ENCODE measurements at places on chromosomes 2 and 18. TPM values are rescaled to one million over a fixed set of nuclear protein-coding genes. Genes with fewer than 3 reads are reported as not detected.

DNA sequence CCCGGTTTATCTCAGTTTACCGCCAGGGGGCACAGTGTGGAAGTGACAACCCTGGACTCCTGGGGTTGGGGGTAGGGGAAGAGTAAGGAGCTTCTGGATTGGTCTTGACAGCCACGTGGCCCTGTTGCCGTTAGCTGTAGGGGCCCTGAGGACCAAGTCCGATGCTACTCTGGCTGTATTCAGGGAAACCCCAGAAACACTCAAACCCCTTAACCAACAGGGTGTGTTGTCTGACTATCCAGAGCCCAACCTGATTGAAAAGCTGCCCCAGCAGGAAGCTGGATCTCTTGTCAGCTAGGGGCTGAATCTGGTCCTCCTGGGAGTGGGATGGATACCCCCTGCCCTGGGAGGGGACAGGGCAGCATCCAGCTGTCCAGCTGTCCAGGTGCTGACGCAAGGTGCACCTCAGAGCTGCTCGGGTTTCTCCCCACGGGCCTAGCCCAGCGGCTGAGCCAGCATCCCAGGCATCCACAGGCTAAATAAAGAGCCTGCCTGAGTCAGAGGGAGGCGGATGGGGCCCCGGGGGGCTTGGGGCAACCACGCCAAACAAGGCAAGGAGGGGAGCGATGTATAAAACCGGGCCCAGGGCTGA lies 3.1 kb upstream of the GMPPA start:
- no peaks in the 10 kb centered on the region for H3K36me3 ChIP-seq
- no peak overlapping the region for H3K27ac ChIP-seq
- peaks cover 39% of the 10 kb centered on the region for H3K4me1 ChIP-seq
- DNase-seq, result peak; percentile 91

GRCh38 chr2:238406221-238406997 lies 20.3 kb upstream of the ASB1 start:
- no peak overlapping the region for H3K27ac ChIP-seq
- peaks cover 6% of the 10 kb centered on the region for H3K4me1 ChIP-seq
- H3K27me3 ChIP-seq, result no peaks in the 10 kb centered on the region
- H3K36me3 ChIP-seq, result no peaks in the 10 kb centered on the region
- no peak overlapping the region for H3K4me3 ChIP-seq
- no peak for DNase-seq

DNA sequence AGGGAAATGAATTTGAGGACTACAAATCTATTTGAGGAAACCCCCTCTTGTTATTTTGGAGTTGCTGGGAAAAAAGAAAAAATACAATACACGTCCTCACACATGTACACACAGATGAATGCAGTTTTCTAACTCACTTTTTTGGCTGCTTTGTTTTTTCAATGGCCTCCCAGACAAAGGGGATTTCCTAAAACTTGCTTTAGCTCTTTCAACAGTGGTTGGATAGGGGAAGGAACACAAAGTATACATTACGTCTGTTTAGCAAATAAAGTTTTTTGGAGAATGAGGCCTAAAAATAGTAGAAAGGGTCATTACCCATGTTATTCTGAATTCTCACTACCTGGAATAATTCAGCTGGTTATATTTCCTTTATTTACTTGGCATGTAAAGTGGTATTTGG lies 125.3 kb upstream of the ITGB6 start:
- H3K4me1 ChIP-seq, result peaks cover 2% of the 10 kb centered on the region
- DNase-seq, result no peak
- H3K36me3 ChIP-seq, result no peaks in the 10 kb centered on the region
- H3K4me3 ChIP-seq, result no peak overlapping the region
- no peak overlapping the region for H3K27ac ChIP-seq
- H3K27me3 ChIP-seq, result no peaks in the 10 kb centered on the region

DNA sequence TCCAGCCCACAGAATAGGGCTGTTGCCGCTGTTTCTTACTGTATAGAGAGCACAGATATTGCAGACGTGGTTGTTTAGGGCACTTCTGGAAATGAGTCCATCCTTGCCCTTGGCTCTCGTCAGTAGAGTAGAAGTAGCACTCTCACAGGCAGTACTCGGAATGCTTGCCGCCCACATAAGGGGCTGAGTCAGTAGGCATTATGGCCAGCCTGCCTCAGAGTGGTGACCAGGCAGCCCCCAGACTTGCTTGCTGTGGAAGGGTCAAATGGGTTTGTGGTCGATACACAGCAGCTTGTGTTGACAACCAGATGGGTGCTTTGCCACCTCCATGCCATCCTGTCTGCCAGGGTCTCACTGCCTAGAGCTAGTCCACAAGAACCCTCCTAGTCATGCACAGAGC lies 38.7 kb downstream of the PLEKHB2 start:
- peaks cover 22% of the 10 kb centered on the region for H3K36me3 ChIP-seq
- no peaks in the 10 kb centered on the region for H3K4me1 ChIP-seq
- DNase-seq, result no peak
- no peaks in the 10 kb centered on the region for H3K27me3 ChIP-seq
- no peak overlapping the region for H3K27ac ChIP-seq

- no peak overlapping the region for H3K27ac ChIP-seq
- no peaks in the 10 kb centered on the region for H3K27me3 ChIP-seq
- no peaks in the 10 kb centered on the region for H3K36me3 ChIP-seq
- no peak overlapping the region for H3K4me3 ChIP-seq
- H3K4me1 ChIP-seq, result no peaks in the 10 kb centered on the region
Observed at GRCh38 chr2:207848545-207848928, 78.8 kb upstream of the FZD5 start.

DNA sequence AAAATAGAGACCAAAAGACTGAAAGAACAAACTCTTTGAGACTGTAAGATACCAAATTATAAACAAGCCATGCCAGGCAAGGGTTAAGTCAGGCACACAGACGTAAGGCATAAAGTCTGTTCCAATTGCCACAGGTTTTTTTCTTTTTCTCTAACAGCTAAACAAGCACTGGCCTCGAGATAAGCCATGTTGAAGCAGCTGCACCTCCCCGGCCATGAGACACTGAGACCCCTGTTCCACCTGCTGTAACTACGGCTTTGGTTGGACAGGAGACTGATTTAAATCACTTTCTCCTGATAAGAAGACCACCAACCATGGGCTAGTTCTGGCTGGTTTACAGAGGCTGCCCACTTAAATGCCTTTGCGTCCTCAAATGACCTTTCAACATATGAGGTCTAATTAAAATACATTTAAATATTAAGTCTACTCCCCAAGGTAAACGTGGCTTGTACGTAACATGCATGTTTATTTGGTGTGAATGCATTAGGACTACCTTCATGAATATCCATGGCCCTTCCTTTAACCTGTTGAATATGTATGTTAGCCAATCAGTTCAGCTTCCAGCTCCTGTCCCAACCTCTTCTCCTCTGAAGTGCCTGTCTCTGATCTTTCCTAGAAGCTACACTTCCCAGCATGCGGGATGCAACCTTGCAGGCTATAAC lies 117.2 kb downstream of the CMPK2 start:
- no peaks in the 10 kb centered on the region for H3K4me1 ChIP-seq
- no peaks in the 10 kb centered on the region for H3K27me3 ChIP-seq
- DNase-seq, result no peak
- no peak overlapping the region for H3K4me3 ChIP-seq
- no peaks in the 10 kb centered on the region for H3K36me3 ChIP-seq

DNA sequence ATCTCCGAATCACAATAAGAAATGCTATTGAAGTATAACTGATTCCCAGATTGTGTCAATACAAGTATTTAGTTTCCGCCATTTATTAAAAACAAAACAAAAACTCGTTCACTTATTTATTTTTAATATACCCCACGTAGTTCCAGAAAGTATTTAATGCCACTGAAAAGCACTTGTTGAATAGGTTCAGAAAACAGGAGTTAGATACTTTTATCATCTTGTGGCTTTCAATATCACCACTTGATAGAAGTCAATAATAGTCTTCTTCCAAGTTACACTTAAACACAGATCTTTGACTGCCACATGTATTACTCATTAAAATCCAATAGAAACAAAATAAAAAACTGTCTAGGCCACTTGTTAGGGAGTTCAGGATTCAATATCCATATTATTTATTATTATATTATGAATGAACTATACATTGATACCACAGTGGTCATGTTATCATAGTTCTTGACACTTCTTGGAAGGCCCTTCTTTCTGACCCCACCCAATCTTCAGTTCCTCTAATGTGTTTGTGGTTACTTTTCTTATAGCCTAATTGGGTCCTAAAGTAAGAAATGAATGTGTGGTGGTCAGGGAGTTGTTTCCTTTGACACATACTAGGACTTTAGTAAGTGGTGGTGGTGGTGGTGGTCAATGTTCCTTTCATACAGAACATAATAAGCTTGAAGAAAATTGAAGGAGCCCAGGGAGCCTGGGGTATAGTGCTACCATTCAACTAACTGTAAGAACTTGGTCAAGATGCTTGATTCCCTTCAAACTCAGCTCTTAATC lies 221.3 kb upstream of the ITGA4 start:
- H3K36me3 ChIP-seq, result no peaks in the 10 kb centered on the region
- no peak overlapping the region for H3K27ac ChIP-seq
- H3K27me3 ChIP-seq, result no peaks in the 10 kb centered on the region
- no peak for DNase-seq
- no peak overlapping the region for H3K4me3 ChIP-seq

Gene EVA1A
- 4.3 TPM for total RNA-seq

Gene ATP6V1B1
- not detected for total RNA-seq

Gene TMEM178A
- total RNA-seq, result 14.0 TPM

Gene CAPN13
- total RNA-seq, result 0.94 TPM

Gene CNTNAP5
- 0.17 TPM for total RNA-seq

Gene INHA
- total RNA-seq, result 0.73 TPM

Gene RTP5
- total RNA-seq, result not detected

Gene NEB
- 2.6 TPM for total RNA-seq

Gene RAB6C
- not detected for total RNA-seq

Gene GCA
- 37.2 TPM for total RNA-seq
